ENCODE measurements at places on chromosomes 1 and 21. TPM values are rescaled to one million over a fixed set of nuclear protein-coding genes. Genes with fewer than 3 reads are reported as not detected.

Gene SLC30A2
- total RNA-seq: not detected

Gene PROK1
- total RNA-seq: not detected

- DNase-seq: no peak
Measured at GRCh38 chr1:85677656-85678055, 30.6 kb downstream of the ZNHIT6 start.

DNA sequence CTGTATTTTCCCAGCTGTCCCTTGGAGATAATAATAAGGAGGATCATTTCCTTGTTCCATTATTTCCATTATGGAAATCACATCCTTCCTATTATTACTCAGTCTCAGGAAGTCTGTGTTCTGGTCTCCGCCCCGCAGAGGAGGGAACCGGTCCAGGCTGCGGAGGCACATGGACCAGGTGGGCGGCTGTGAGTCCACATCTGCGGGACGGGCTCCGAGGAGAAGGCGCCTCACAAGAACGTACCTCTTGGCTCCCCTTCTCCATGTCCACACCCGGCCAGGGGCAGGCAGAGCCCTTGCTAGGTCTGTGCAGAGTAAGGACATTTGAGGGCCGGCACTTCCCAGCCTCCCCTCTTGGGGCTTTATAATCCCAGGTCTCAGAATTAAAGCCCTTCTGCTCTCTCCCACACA, 14.6 kb downstream of the RAB7B start:
- DNase-seq: peak; percentile 78

- DNase-seq: no peak
Measured at GRCh38 chr1:12774801-12775345, 1.3 kb downstream of the PRAMEF12 start.

GRCh38 chr1:50793521-50793920, 166.5 kb downstream of the FAF1 start:
- DNase-seq: no peak

- DNase-seq: no peak
Measured at GRCh38 chr1:191882870-191883269, 275.4 kb upstream of the RGS18 start.

DNA sequence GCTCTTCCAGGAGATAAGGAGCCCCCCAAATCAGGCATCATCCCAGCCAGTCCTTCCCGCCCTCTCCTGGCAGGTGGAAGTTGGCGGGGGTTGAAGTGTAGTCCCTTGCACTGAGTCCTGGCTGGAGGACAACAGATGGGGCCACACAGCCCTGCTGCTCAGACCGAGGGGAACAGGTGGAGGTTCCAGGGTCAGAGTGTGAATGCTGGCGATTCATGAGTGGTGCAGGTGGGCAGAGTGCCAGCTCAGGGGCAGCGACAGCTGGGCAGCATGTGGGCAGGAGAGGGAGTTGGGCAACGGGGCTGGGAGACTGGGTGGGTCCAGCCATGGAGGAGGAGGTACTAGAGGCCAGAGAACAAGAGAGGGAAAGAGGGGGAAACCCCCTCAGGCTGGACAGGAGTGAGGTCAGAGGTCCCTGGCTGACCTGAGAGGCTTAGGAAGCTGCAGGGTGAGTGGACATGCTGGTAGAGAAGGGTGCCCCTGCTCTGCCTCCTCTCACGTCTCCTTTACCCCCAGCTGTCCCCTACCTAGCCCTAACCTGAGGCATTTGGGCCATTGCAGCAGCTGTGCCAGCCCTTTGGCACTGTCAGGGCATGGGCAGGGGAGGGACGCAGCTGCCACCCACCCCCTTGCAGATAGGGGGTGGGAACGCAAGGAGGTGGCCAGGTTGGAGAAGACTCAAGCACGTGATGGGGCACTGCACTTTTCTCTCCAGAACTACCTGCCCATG, 11.3 kb upstream of the ADORA1 start:
- no peak for DNase-seq

Gene AQP10
- not detected for total RNA-seq

- DNase-seq: no peak
Measured at GRCh38 chr21:45154511-45155508, 80.4 kb downstream of the ADARB1 start.

GRCh38 chr1:59482986-59483385, 186.1 kb downstream of the FGGY start:
- no peak for DNase-seq

DNA sequence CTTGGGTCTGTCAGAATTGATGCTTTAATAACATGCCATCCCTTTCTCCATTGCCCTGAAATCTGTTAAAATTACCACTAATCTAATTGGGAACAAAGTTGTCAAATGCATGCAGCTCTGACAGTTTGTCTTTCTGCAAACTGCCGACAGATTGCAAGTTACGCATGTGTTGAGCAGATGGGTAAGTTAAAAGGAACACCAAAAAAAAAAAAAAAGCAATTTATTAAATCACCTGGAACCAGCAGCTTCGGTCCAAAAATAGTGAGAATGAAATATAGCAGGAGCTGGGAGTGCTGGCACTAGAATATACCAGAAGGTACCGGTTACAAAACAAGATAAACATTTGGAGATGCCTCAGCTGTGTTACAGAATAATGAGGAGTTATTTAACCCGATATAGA, 149.6 kb upstream of the C1orf87 start:
- no peak for DNase-seq

DNA sequence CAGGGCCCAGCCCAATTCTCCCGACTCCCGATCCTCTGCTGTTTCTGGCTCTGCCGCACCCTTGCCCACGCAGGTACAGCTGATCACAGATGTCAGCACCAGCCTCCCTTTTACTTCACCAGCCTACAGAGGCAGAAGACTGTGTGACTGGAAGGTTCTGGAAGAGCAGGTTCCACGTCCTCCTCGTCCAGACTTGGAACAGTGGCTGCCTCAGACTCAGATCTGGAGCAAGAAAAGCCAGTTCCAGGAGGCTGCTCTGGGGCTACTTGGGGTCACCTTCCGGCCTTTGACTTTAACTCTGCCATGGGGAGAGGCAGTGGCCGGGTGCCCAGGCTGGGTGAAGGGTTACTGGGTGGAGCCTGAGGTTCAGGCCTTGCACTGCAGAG, 16.1 kb upstream of the KLHDC7A start:
- DNase-seq: no peak

- no peak for DNase-seq
Measured at GRCh38 chr1:116287341-116288200, 85.5 kb upstream of the ATP1A1 start.

GRCh38 chr1:18539171-18539570, 58.4 kb downstream of the KLHDC7A start:
- DNase-seq: no peak

- no peak for DNase-seq
Measured at GRCh38 chr1:211339631-211340041, 13.0 kb downstream of the TRAF5 start.

GRCh38 chr1:99497690-99498089, 148.2 kb upstream of the PALMD start:
- no peak for DNase-seq

- no peak for DNase-seq
Measured at GRCh38 chr1:230818901-230819300, 49.4 kb downstream of the C1orf198 start.

Gene RIPK4
- not detected for total RNA-seq

DNA sequence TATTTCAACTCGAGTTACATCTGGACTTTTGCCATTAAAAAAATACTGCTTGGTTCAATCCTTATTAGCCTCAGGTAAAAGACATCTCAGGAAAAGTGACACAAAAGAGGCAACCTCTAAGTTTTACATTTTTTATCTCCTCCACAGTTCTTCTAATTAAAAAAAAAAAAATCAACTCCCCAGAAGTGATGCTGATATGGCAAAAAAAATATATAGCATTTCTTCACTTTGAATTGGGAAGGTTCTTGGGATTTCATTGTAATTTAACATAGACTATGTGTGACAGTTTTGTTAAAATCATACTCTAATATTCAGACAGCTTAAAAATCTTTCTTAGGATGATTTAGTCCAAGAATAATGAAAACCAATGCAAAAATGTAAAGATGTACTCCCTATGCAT, 87.9 kb downstream of the LRRC8C start:
- no peak for DNase-seq

GRCh38 chr21:37627074-37627473, 260.5 kb downstream of the DYRK1A start:
- no peak for DNase-seq

DNA sequence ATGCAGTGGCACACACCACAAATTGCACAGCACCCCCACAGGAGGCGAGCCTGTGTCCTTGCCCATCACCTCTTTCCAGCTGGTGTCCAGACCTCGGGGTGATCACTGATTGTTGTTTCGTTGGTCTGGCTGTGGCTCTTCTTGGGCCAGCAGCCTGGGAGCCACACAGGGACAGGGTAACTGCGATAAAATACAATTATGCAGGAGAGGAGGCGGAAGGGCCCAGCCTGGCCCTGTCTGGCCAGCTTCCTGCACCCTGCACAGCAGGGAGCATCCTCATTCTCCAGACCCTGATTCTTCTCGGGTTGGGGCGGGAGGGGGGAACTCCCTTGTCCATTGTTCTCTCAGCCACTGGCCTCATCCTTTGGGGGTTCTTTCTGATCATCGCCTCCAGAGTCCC, 83.6 kb downstream of the ADARB1 start:
- no peak for DNase-seq

DNA sequence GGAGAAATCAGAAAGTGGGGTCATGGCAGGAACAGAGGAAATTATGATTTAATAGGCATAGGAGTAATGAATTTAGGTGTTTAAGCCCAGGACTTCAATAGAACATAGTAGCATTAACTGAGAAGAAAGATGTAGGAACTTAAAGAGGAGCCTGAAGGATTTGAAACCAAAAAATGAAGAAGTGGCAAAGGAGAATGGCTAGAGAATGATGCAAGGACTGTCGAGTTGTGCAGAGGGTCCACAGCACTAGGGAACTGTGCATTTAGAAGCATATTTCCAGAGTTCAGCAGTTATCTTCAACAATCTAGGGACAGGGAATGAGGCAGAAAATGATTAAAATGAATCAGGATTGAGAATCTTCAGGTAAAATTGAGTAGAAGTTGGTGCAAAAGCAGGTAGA, 328.1 kb upstream of the LYPLAL1 start:
- DNase-seq: no peak

GRCh38 chr1:244391761-244392160, 59.9 kb downstream of the ADSS2 start:
- no peak for DNase-seq

GRCh38 chr1:110224240-110224995, 14.3 kb downstream of the KCNC4 start:
- DNase-seq: no peak

Gene ILDR2
- total RNA-seq: not detected

Gene NPR1
- 9.8 TPM for total RNA-seq

Gene AMPD1
- not detected for total RNA-seq

GRCh38 chr1:195948123-195948895, 659.9 kb downstream of the KCNT2 start:
- DNase-seq: no peak

DNA sequence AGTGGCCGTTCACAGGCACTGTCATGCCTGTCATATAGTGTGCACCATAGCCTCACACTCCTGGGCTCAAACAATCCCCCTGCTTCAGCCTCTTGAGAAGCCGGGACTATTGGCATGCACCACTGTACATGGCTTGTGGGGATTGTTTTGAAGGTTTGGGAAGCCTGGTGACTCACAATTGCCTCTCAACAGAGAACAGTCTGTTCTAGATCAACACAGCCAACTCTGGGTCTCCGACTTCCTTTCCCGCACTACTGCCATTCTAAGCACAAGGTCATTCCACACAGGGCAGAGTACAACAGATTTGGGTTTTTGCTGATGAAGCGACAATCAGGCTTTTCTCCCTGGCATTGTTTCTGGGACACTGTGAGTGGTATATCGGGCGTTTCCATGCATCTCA, 15.5 kb upstream of the AHCTF1 start:
- peak; percentile 87 for DNase-seq

Gene CNR2
- total RNA-seq: not detected

DNA sequence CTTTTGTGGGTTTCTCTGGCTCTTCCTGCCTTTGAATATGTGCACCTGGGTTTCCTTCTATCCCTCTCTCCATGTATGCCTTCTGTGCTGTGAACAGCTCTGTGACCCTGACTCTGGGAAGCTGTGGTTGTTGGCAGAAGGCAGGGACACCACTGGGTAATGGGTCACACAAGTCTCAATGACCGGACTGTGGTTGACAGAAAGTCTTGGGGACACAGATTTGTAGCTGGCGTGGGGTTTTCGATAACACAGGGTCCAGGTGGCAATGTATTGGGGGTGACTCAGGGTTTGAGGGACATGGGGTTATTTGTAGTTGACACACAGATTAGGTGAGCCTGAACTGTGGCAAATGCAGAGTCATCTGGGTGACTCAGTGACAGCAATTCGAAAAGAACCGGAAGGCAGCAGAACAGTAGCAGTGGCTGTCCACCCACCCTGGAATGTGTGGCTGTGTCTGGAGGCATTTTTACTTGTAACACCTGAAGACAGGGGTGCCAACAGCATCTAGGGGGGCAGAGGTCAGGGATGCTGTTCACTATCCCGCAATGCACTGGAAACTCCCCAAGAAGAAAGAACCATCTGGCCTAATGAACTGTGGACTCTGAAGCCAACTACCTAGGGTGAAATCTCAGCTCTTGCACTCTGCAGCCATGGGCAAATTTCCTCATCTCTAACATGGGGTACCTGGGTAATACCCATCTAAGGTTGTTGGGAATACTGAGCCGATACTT, 13.0 kb upstream of the SLC6A9 start:
- no peak for DNase-seq

Gene FCRL6
- not detected for total RNA-seq

Gene APCS
- total RNA-seq: not detected

GRCh38 chr1:230169454-230170152, 102.6 kb downstream of the GALNT2 start:
- DNase-seq: no peak

DNA sequence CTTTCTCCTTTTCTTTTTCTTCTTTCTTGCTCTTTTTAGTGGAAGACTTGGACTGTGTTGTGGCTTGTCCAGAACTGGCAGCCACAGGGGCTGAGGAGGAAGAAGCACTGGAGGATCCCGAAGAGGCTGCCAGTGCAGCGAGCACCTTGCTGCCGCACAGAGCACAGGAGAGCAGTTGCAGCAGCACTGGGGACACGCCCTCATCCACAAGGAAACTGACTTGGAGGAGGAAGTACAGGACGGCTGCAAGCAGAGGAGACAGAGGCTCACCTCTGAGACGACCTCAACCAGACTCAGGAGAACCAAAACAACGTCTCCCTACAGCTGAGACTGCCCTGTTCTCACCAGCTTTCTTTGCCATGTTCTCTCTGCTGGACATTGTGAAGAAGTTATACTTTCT, 88.9 kb downstream of the UBR4 start:
- no peak for DNase-seq

- no peak for DNase-seq
Measured at GRCh38 chr1:26119892-26120608, 8.4 kb downstream of the PDIK1L start.

DNA sequence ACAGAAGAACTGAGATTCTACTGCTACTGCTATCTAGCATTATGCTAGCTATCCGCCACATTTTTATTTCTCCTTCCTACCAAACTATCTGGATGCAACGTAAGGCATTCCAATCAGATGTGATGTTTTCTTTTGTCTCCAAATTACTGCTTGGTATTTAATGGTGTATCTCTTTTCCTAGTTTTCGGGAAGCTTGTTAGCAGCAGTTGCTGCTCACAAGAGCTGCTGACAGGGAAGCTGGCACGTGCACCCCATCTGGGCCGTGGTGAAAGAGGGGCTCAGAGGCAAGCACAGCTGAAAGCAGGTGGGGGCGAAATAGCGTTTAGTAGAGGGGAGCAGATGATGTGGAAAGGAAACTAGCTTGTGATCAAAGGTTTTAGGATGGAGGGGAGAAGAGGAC, 57.3 kb downstream of the JAK1 start:
- DNase-seq: no peak

Gene WNT9A
- total RNA-seq: 4.1 TPM

Measured in endothelial cell of umbilical vein (primary cell).